ENCODE measurements at places on chromosomes 5 and 9. TPM values are rescaled to one million over a fixed set of nuclear protein-coding genes. Genes with fewer than 3 reads are reported as not detected.
A peak's percentile ranks its signal among the peaks of the same experiment; 100 is the strongest.

GRCh38 chr9:136531186-136531903, 14.5 kb downstream of the NOTCH1 start:
- no peak for DNase-seq

DNA sequence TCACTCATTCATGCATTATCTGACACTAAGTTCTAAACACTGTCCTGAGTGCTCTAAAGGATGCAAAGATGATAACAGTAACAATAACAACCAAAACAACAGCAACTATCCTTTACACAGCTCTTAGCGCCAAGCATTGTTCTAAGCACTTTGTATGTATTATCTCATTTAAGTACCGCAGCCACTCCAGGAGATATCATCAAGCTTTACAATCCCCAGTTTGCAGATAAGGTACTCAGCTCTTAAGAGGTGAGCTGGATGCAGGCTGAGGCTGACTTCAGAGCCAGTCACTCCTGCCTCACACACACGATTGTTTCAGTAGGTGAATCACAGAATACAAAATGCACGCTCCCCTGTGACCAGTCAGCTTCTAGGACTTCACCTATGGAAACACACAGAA, 141.8 kb downstream of the PAX5 start:
- DNase-seq: no peak

- peak; percentile 33 for DNase-seq
Observed at GRCh38 chr9:92534674-92535073, 1.1 kb downstream of the ECM2 start.

DNA sequence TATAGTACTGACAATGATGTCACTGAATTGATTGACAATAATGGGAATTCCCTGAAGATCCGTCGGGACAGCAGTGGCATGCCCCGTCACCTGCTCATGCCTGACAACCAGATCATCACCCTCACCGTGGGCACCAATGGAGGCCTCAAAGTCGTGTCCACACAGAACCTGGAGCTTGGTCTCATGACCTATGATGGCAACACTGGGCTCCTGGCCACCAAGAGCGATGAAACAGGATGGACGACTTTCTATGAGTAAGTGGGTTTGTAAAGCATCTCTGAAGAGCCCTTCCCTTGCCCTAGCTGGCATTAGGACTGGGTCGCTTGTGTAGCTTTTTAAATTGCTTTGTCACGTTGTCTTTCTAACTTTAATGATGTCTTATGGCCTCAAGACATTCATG, 72.7 kb upstream of the WWC1 start:
- no peak for DNase-seq

- DNase-seq: no peak
Observed at GRCh38 chr5:161190086-161190485, 338.1 kb upstream of the ATP10B start.

- no peak for DNase-seq
Observed at GRCh38 chr5:6731465-6732237, 18.4 kb downstream of the TENT4A start.

GRCh38 chr5:168469816-168470215, 16.5 kb upstream of the RARS1 start:
- DNase-seq: no peak

DNA sequence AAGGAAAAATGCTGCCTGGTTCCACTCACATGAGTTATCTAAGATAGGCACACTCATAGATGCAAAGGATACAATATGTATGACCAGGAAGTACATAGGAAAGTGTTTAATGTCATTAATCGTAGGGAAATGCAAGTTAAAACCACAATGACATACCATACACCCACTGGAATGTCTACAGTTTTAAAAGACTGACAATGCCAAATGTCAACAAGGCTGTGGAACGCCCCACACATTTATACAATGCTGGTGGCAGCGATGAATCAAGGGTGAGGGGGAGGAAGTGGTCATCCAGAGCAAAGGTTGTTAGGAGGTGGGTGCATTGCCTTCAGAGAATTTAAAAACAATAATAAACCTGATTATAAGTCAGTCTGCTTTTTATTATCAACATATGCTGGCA, 437.8 kb downstream of the ARHGEF28 start:
- DNase-seq: peak; percentile 79

GRCh38 chr9:110029956-110030480, 177.9 kb downstream of the C9orf152 start:
- DNase-seq: no peak

DNA sequence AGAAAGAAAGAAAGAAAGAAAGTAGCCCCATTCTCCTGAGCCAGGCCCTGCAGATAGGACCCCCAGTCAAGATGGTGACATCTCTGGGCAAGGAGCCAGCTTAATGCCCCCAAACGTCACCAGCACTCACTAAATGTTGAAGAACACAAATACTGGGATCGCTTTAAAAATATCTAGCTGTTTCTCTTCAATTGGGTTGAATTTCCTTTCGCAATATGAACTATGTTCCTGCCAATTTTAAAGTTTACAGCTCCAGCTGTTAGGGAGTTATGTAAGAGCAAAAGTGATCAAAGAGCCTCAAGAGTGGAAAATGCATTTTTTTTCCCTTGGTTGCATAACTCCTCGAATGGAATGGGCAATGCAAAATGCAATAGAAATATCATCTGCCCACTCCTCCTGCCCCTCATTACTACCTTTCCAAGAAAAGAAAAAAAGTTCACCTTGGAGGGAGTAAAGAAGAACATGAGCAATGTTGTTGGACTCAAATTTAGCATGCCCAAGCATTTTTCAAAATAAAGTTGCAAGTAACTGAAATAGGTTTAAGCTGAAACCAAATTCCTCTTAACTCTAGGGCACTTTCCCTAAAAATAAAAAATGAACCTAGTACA, 244.2 kb upstream of the PIK3R1 start:
- DNase-seq: peak; percentile 76

DNA sequence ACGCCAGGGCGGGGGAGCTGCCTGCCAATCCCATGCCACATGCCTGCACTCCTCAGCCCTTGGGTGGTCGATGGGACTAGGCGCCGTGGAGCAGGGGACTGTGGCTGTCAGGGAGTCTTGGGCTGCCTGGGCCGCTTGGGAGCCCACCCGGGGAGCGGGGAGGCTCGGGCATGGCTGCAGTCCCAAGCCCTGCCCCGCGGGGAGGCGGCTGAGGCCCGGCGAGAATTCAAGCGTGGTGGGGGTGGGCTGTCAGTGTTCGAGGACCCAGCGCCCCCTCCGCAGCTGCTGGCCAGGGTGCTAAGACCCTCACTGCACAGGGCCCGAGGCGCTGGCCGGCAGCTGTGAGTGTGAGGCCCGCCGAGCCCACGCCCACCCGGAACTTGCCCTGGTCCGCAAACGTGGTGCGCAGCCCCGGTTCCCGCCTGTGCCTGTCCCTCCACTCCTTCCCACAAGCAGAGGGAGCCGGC, 83.2 kb upstream of the DMRTA1 start:
- no peak for DNase-seq

DNA sequence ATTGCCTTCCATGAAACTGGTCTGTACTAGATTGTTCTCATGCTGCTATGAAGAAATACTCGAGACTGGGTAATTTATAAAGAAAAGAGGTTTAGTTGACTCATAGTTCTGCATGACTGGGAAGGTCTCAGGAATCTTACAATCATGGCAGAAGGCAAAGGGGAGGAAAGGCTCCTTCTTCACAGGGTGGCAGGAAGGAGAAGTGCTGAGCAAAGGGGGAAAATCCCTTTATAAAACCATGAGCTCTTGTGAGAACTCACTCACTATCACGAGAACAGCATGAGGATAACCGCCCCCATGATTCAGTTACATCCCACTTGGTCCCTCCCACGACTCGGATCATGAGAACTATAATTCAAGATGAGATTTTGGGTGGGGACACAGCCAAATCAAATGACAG, 163.2 kb downstream of the RFK start:
- DNase-seq: no peak

DNA sequence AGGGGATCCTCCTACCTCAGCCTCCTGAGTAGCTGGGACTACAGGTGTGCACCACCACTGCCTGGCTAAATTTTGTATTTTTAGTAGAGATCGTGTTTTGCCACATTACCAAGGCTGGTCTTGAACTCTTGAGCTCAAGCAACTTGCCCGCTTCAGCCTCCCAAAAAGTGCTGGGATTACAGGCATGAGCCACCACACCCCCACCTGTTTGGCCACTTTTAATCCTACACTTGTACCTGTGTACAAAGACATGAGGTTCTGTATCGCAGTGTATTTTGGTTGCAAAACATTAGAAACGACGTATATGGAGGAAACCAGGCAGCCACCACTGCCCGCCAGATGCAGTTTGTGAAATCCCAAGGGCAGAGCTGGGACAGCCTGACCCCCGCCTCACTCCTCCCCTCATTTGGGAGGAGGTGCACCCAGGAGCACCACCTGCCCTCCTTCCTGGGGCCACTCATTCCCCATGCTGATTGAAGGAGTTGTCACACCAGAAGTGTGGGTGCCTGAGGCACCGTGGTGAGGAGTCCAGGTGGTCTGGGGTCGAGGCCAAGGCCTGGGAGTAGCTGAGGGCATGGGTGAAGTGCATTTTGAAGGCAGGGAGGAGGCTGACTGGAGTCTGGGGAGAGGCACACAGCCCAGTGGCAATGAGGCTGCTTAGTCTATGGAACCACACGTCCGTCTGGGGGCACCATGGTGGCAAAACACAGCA, 39.3 kb upstream of the OLFM1 start:
- DNase-seq: no peak

- peak; percentile 10 for DNase-seq
Observed at GRCh38 chr5:174229514-174230370, 184.2 kb downstream of the NSG2 start.

DNA sequence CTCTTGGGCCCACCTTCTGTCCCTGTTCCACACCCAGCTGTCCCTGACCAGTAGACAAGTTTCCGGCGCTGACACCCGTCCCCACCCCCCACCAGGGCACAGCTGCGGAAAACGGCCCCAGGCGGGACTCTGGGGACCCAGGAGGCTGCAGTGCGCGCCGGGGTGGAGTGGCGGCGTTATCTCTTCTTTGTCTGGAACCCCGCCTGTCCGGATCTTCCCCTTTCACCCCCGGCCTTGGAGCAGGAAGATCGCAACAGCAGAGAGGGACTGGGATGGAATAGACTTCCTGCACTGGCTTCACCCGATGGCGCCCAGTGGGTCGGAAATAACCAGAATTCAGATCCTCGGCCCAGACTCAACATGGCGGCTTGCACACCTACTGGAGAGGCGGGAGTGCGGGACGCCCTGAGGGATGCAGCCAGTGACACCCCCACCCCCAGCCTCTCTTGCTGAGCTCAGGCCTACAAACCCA, 4.7 kb downstream of the PAX5 start:
- DNase-seq: no peak

DNA sequence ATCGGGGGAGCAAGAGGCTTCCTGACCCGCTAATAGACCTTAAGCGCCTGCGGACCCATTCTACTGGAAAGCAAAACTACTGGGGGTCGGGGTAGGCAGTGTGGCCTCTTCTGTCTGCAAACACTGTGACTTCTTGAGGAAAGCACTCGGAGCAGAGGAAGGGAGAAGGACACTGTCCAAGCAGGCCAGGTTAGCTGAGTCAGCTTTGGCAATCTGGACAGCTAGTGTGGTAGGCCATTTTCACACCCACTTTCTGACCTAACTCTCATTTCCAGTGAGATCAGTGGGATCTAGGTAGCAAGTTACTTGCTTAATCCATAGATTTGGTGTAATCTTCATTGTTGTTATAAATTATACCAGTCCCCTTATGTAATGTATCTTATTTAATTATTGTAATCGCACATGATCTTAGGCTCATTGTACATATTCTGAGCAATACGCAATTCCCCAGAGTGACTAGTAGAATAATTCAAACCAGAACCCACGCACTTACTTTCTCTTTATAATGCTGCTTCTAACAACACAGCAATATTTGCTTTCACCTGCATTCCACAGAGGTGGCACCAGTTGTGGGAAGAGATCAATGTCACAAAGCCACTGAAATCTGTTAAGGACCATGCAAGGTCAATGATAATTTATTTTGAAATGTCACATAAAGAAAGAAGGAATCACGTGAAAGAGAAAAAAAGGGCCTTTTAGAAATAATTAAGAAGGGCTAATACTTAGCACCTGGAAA, 82.9 kb downstream of the NREP start:
- DNase-seq: peak; percentile 63

DNA sequence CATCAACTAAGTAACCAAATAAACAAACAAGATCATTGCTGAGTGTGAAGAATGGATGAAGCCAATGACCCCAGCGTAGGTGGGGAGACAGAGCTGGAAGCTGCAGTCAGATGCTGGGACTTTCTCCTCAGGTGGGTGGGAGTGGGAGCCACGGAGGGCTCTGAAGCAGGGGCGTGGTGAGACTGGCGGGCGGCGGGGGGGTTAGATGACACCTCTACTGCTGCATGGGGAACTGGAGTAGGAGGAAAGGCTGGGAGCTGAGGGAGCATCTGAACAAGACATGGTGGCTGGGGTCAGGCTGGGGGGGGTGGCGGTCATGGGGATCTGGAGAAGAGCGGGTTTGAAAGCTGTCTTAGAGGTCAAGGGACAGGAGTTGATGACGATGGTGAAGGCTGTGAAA, 193.8 kb downstream of the C9orf50 start:
- no peak for DNase-seq

DNA sequence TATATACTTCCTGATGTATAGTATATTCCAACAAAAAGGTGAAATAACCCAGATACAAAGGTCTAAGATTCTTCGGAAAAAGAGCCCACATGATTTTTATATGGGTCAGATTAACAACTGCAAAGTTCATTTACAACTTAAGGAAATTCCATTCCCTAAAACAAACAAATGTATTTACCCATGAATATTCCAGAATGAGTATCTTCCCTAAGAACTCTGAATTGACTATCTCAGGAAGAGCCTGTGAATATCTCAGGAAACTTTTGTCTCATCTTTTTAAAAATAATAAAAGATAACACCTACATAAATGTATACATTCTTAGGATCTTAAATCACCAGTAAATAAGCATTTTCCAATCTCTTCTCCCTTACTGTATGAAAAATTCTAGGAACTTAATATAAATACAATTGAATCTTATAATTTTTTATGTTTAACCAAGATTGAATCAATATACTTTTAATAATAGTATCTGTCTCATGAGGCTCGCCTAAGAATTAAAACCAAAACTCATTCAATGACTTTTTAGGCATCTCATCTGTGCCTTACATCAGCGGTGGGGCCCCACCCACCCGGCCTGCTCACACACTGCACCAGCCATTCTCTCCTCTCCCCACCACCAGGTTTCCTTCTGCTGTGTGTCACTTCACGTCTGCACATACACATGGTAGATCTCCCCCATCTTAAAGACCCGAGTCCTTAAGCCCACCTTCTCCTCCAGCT, 78.1 kb downstream of the RAPGEF1 start:
- no peak for DNase-seq

RGP1 gene
- polyA plus RNA-seq: 18.2 TPM

AUH gene
- 11.2 TPM for polyA plus RNA-seq

GPX3 gene
- 92.6 TPM for polyA plus RNA-seq

NUTM2G gene
- 0.38 TPM for polyA plus RNA-seq

ZNF883 gene
- 3.2 TPM for polyA plus RNA-seq

DND1 gene
- polyA plus RNA-seq: not detected

KDM4C gene
- 21.4 TPM for polyA plus RNA-seq
